ENCODE measurements at places on chromosomes 3 and 15.

DNA sequence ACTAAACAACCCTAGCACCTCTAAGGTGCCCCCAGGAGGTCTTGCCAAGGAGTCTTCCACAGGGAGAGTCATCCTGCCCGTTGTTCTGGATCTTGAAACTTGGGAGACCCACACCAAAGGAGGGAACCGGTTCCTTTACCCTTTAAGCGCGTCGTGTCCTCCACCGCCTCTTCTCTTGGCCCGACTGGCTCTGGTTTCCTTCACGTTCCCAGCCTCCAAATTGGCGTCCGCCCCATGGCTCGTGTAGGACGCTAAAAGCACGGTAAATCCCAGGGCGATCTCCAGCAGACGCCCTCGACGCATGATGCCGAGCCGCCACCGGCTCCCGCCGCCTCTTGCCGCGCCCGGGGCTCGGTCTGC, 1.1 kb downstream of the FBN1 start:
- no peak for DNase-seq

DNA sequence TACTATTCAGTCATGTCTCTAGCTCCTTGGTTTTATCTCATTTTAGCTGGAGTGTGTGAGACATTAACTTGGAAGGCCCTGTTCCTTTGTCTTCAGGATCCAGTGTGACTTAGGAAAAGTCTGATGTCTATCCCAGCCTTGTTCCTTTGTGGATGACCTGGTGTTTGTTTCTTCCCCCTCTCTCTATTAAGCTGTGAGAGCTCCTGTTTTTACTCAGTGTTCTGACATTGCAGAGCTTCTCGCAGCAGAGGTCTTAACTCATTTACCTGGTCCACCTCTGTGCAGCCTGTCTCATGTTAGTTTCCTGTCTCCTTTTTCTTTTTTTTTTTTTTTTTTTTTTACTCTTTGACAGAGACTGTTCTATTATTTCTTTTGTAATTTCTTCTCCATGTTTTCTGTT, 43.1 kb downstream of the KLF13 start:
- no peak for DNase-seq

DNA sequence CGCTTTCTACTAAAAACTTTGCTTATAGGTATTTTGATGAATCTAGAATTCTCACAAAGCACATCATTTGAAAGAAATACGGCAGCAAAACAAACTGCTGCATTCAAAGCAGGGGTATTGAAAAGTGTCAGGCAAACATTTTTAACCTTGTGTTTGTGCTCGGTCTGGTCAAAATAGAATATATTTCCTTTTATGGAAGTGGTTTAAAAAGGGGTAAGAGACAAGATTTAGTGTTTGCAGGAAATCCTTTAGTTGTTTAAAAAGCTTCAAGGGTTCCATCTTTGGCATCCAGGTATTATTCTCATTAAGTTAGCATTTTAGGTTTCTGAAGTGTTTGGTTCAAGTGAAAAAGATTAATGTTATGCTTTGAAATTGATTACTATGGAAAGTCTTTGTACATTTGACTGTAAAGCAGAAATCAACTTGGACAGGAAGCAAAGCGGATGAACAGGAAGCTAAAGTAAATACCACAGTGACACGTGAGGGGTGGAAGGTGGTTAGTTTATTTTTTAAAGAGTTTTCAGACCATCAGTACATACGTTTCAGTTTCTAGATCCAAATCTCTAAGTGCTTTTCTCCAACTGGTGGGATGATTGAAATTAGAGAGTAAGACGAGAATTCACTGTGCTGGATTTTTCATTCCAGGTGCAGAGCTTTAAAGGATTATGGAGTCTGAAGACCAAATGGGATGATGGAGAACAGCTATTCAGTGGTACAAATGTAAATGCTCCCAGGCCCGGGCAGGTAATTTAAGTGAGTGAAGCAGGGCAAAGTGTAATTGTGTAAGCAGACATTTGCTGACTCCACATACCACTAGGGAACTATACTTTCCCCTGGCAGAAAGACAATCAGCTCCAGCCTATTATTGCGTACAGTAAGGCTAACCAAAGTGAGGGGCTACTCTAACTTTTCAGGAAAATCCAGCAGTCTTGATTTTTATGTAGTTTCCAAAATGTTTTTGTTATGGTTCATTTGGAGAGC, 341.8 kb upstream of the TBL1XR1 start:
- no peak for DNase-seq

GRCh38 chr15:92035551-92035950, 182.0 kb downstream of the SLCO3A1 start:
- DNase-seq, result no peak

DNA sequence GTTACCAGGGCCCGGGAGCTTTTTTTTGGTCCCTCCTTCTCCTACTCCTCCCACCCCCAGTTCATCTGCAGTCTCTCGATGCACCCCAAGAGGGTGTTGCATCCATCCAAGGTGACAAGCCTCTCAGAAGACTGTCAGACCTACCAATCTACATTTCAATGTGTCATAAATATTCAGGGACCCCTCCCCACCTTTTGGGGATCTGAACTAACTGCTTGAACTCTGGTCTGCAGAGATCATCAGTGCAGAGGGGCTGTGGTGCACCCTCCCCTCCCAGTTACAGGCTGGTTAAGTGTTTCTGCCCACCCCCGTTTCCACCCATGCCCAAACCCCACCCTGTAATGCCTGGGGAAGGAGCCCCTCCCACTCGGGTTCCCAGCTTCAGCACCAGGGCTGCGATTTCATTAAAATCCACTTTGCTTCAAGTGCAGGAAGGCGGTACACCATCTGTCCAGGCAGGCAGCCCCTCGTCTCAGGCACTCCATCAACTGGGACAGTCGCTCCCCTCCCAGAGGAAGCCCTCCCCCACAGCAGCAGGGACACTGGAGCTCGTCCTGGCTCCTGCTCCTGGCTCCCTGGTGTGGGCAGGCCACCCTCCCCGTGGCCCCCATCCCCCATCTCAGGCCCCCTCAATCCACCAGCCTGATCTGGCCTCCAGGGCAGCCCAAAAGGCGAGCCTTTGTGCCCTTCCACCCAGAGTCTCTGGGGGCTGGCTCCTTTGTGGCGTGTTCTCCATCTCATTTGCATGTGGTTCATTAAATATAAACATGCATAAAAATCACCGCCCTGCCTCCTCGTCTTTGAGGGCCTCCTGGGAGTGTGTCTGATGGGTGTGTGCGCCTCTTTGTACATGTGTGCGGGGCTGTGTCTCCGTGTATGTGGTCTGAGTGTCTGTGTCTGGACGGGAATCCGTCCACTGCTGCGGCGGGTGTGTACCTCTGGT, 32.3 kb downstream of the RNU5B-1 start:
- DNase-seq, result no peak

- DNase-seq, result no peak
Measured at GRCh38 chr3:105505170-105505569, 138.5 kb downstream of the ALCAM start.

GRCh38 chr15:45328663-45329062, 49.7 kb downstream of the GATM start:
- DNase-seq, result no peak

- DNase-seq, result no peak
Measured at GRCh38 chr3:58520403-58521335, 16.3 kb downstream of the ACOX2 start.

GRCh38 chr15:79352206-79352605, 41.3 kb downstream of the TMED3 start:
- no peak for DNase-seq

- DNase-seq, result no peak
Measured at GRCh38 chr3:129577925-129578786, 28.3 kb downstream of the PLXND1 start.

DNA sequence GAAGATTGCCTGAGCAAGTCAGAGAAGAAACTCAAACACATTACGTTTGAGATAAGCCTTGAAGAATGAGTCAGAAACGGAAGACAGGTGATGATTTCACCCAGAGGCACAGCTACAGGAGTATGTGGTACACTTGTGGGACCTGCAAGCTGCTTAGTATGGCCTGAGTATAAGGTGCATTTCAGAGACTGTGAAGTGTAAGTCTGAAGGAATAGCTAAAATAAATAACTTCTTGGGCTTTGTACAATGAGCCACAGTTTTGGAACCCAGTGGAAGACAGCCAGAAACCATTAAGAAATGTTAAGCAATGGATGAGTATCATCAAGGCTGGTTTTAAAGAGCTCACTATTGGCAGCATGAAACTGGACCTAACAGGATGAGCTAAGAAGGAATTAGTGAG, 826.2 kb downstream of the ROBO1 start:
- DNase-seq, result no peak

DNA sequence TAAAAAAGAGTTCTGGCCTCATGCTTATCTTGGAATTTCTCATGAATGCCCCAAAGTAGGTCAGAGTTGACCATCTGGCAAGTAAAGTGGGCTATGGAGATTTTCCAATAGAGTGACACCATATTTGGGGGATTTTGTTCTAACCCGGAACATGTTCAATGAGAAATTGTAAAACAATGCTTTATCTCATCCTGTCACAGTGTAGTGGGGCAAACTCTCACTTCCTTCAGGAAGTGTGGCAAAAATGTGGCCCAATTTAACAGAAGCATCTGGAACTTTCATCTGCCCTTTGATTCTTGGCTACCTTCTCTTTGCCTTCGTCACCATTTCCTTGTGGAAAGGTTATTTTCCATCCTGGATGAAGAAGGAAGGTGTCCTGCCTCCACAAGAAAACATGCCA, 70.8 kb downstream of the ADAMTS9 start:
- no peak for DNase-seq

- DNase-seq, result no peak
Measured at GRCh38 chr3:172121981-172122380, 82.6 kb downstream of the FNDC3B start.

DNA sequence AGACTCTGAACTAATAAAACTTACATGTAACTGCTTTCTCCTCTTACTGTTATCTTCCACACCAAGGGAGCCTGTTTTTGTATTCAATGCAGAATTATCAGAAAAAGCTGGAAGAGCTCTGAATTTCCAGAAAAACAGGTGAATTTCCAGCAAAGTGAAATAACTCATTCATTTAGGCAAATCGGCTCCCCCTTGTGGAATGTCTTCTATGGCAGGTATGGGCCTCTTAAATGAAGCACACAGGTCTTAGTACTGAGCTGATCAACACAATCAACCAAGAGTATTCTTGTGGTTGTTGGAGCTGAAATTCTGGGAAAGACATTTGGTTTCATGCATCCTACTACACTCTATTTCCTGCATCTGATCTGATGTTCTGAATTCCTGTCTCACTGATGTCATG, 31.0 kb upstream of the PTPRG start:
- peak; percentile 56 for DNase-seq

GRCh38 chr15:65970937-65971740, 101.8 kb downstream of the RAB11A start:
- no peak for DNase-seq

DNA sequence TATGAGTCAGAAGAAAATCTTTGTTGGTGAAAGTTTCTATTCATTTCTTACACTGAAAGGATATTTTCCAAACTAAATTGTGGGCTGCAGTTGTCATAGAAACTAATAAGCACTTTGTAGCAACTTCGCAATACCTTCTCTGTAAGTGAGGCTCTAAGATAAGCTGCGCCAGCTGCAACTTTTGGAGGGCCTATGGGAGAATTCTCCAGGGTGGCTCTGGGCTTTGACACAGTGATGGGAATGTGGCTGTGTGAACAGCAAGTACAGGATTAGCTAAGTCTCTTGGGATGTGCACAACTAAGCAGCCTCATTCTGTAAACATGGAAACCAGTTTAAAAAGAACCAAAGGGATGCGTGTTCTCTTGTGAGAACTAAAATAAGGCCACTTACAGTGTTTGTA, 124.6 kb upstream of the SGO1 start:
- no peak for DNase-seq

DNA sequence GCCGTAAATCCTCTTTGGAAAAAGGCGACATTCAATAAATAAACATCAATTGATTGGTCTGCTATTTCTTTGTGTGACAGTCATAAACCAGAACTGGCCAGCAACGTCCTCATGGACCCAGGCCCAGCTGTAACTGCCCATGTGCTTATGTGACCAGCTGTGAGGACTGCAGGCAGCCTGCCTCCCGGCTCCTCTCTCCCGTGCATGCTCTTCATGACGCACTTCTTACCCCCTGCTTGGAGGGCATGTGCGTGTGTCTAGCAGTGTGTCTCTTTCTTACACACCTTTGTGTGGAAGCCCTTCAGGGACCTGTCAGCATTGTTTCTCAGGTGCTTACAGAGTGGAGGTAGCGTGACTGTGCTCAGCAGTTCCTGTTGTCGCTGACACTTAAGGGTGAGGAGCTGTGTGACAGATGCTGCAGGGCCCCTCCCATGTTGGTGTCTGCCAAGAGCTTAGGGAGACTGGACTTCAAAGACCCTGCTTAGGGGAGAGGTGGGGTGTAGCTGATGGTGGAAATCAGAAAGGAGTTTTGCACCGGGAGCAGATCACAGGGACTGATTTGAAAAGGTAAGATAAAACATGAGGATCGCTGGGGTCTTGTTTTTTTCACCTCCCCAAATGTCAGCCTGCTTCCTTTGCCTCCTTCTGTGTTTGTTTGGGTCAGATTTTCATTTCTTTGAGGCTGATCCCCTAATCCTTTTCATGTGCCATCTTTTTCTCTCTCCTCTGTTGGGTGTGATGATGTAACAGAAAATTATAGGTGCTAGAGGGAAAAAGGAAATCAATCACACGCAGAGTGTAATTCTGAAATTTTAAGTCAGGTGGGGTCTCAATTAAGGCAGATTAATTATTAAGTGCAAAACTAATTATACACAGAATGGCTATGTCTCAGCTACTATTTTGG, 2.1 kb downstream of the PODXL2 start:
- no peak for DNase-seq

- no peak for DNase-seq
Measured at GRCh38 chr15:95761501-95762165, 568.9 kb upstream of the NR2F2 start.

DNA sequence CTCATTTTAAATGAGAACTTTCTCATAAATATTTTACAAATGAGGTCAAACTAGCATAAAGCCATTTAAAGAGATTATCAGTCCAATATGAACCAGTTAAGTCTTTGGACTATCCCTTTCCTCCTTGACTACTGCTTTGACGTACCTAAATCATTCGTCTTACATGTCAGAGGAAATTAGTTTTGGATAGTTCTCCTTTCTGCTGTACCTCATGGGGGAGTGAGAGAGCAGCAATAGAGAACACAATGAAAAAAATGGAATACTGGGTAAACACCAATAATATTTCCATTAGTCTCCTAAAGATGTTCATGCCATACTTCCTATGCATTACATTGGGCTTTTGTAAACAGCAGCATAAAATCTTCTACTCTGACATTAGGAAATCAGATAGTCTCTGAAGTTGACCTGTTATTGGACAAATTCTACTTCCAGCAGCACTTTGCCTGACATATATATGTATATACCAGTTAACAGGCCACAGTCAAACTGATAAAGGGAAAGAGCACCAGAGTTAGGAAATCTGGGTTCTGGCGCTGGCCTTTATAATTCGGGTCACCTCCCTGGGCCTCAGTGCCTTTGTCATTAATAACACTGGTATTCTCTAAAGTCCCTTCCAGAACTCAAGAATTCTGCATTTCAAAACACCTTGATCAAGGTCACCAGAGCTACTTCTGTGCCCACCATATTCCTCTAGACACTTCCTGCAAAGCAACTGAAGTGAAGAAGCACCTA, 26.8 kb downstream of the TIMMDC1 start:
- DNase-seq, result no peak

DNA sequence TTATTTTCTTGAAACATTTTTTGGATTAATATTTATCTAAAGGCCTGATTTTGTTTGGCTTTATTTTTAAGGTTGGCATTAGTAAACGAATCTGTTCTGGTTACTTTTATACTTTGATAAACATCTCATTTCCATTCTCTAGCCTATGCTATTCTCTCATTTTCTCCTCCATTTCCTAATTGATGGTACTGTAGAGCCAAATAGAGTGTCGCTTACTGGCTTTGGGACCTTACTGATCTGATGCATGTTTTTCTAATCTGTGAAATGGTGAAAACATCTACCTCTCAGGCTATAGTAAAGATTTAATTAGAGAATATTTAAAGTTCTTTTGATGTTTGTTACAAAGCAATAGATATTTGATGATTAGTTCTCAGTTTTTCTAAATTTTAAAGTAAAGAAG, 1.6 kb downstream of the LNP1 start:
- DNase-seq, result no peak

All from Caco-2 (cell line).